CMK (cell line): ENCODE measurements at places on chromosomes 3 and 15.

DNA sequence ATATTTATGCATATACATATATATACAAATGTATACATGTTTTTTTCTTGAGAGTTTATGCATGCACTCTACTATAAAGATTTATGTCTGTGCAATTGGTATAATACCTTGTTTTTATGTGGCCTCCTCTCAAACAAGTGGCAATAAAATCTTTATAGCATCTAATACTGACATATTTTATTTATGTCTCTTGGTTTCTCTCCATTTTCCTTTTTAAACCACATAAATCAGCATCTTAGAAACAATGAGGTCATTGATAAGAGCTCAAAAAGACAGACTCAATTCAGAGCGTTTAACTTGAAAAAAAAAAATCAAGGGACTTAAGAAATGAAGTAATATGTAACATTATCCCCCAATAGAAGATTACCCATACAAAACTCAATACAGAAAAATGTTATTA, 1442.2 kb upstream of the ALCAM start:
- DNase-seq = no peak

DNA sequence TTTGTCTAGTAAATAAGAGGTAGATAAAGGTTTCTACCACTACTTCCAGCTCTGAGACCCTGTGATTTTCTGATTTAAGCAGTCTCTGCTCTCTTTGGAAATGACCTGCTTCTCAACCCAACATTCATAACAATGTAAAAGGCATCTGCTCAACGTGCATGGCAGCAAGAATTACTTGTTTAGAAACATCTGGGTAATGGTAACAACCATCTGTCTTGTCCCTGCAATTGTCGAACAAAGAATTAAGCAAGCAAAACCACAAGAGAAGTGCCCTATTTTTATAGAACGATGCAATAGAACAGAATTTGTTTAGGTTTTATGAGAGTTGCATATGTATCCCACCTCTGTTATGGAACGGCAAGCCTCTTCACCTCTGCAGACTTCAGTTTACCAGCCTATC, 7.1 kb upstream of the FSIP1 start:
- no peak for DNase-seq

- DNase-seq = no peak
Observed at GRCh38 chr15:68725736-68726135, 95.0 kb downstream of the ANP32A start.

DNA sequence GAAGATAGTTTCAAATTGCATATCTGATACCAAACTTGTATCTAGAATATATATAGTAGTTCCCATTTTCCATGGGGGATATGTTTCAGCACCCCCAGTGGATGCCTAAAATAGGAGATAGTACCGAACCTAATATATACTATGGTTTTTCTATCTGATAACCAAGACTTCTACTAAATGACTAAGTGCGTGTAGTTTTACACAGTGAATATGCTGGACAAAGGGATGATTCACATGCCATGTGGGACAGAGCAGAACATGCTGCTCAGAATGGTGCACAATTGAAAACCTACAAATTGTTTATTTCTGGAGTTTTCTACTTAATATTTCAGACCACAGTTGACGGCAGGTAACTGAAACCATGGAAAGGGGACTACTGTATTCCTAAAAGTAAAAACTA, 73.4 kb upstream of the TP63 start:
- no peak for DNase-seq

DNA sequence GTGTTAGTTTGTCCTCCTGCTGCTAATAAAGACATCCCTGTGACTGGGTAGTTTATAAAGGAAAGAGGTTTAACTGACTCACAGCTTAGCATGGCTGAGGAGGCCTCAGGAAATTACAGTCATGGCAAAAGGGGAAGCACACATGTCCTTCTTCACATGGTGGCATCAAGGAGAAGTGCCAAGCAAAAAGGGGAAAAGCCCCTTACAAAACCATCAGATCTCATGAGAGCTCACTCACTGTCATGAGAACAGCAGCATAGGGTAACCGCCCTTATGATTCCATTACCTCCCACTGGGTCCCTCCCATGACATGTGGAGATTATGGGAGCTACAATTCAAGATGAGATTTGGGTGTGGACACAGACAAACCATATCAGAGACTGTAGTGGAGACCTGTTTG, 27.0 kb downstream of the TM2D3 start:
- DNase-seq = no peak

DNA sequence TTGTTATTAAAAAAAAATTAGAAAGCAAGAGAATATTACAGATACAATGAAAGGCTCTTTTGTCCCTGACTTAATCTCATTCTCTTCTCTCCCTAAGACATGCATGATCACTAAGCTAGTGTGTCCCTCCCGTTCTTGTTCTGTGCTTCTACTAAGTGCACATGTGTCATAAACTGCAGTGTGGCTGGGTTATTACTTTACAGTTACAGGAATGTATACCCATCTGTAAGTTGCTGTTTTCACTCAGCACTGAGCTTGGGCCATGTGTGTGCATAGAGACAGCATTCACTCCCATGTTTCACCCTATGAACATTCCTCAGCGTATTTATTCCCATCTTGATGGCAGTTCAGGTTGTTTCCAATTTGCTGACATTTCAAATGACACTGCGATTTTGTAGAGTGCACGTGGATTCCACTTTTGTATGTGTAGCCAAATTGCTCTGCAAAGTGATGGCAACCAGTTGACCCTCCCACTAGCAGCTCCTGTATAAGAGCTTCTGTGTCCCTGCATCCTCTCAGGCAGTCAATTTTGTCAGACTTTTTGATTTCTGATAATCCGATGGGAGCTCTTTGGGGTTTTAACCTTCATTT, 145.8 kb upstream of the UBE2E1 start:
- no peak for DNase-seq

GRCh38 chr3:187832202-187832601, 86.9 kb upstream of the BCL6 start:
- no peak for DNase-seq

- DNase-seq = no peak
Observed at GRCh38 chr3:125105116-125105515, 49.3 kb upstream of the HEG1 start.

DNA sequence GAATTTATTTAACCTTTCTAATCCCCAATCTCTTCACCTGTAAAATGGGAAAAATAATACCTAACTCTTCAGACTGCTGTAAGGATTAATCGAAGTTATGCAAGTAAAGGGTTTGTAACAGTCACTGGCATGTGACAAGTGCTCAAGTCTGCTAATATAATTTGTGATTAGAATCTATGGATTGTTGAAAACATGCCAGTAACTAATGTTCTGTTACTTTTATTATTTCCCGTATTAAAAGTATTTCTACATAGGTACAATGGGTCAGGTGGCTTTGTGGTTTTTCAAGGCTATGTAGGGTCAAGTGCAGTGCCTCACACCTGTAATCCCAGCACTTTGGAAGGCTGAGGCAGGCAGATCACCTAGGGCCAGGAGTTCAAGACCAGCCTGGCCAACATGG, 29.4 kb downstream of the ULK4 start:
- DNase-seq = no peak

GRCh38 chr15:58980351-58980939, 7.0 kb upstream of the RNF111 start:
- DNase-seq = no peak

DNA sequence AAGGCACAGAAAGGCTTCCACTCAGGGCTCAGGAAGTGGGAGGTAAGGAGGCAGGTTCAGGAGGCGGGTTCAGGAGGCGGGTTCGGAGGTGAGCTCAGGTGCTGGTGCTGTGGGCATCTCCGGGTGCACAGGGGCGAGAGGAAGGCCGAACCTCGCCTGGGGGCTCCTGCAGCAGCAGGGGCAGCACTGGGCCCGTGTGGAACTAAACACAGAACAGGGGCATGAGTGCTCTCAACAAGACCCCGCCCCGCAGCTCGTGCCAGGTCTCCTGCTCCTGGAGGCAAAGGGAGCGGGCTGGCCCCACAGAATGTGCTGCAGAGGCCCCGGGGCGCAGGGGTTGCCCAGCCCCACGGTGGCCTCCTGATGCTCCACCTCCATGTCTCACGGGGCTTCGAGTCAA, 13.7 kb downstream of the ZDHHC19 start:
- DNase-seq = no peak

DNA sequence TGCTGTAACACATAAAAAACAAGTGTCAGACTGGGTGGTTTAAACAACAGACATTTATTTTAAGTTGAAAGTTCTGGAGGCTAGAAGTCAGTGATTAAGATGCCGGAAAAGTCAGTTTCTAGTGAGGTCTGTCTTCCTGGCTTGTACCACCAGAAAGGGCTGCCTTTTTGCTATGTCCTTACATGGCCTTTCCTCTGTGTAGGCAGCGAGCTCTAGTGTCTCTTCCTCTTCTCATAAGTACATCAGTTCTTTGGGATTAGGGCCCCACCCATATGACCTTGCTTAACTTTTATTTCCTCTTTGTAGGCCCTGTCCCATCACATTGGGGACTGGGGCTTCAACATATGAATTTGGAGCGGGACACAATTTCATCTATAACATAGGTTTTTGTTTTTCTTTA, 128.0 kb downstream of the BBX start:
- no peak for DNase-seq

DNA sequence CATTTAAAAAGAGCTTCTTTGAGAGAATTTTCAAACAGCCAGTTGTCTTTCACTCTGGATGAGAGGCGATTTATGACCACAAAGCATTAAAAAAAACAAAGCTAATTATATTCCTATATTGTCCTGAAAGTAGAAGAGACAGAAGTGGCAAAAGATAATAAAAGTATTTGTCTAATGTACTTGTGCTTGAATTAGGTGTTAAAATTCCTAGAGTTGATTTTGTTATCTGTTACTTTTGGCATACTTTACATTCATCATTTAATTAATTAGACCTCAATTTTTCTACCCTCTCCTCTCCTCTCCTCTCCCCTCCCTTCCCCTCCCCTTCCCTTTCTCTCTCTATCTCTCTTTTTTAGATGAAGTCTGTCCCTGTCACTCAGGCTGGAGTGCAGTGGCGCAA, 635.1 kb upstream of the ZNF385D start:
- no peak for DNase-seq

DNA sequence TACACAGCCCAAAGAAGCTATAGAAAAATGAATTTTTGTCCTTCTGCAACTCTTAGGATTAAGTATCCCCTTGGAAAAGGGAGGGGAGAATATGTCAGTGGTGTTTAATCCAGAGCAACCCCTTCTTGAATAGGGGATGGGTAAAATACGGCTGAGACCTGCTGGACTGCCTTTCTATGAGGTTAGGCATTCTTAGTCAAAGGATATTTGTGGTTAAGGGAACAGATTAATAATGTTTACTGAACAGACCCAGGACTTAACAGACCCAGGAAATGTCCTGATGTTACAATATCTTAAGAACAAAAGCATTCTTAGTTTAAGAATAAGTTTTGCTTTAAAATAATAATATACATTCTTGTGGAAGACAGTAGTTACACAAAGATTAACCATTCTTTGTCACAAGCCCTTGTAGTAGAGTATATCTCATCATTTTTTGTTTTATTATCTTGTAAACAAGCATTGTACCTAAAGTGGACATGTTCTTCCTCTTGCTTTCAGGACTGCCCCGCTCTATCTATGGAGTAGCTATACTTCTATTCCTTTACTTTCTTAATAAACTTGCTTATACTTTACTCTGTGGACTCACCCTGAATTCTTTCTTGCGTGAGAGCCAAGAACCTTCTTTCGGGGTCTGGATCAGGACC, 43.8 kb upstream of the B3GALNT1 start:
- DNase-seq = no peak

DNA sequence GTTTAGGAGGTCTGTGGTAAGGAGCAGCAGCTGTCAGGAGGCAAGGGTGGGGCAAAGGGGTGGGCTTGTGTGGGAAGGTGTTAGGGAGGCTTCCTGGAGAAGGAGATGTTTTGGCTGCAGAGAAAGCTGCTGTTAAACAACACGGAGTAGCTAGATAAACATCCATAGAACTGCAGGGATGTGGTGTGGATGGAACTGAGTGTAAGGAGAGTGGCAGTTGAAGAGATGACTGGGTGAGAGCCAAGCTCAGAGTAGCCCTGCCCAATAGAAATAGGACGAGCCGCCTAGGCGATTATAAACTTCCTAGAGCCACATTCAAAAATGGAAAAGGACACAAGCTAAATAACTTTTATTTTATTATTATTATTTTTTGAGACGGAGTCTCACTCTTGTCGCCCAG, 19.9 kb downstream of the RPLP1 start:
- no peak for DNase-seq

- no peak for DNase-seq
Observed at GRCh38 chr15:60745469-60746061, 266.6 kb upstream of the ICE2 start.

- DNase-seq = no peak
Observed at GRCh38 chr3:99896482-99896881, 78.8 kb downstream of the CMSS1 start.

DNA sequence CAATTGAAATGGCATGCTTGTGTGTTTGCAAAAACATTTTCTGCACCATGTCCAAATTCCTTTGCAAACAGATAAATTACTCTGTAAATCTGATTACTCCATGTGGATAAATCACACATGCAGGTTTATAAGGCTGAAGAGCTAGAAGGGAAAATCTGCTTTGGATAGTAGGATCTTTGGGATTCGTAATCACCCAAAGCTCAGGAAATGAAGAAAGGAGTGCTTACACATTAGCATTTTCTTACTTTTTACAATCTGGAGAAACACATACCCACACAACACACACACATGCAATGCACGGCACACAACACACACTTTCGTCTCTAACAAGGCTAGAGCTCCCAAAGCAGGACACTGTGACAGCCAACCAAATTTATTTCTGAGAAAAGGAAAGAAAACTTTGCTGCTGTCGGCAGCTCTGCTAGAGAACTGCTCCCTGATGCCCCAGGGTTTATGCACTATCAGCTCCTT, 2.1 kb downstream of the LSAMP start:
- no peak for DNase-seq

GRCh38 chr3:176789947-176790346, 407.3 kb downstream of the TBL1XR1 start:
- no peak for DNase-seq

DNA sequence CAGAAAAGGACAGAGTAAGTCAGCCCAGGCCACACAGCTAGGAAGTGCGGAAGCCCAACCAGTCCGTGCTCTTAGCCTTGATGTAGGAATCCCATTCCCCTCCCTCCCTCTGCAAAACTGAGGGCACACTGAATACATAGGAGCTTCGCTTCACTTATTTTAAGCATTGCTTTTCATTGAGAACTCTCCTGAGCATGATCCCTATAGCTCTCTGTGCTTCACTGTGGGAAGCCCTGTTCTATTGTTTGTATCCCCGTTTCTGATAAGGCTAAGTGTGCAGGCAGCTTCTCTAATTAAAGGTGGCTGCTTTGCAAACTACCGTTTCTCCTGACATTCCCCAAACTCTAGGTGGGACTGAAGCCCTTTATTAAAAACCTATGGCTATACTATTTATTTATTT, 29.9 kb downstream of the IL5RA start:
- no peak for DNase-seq

DNA sequence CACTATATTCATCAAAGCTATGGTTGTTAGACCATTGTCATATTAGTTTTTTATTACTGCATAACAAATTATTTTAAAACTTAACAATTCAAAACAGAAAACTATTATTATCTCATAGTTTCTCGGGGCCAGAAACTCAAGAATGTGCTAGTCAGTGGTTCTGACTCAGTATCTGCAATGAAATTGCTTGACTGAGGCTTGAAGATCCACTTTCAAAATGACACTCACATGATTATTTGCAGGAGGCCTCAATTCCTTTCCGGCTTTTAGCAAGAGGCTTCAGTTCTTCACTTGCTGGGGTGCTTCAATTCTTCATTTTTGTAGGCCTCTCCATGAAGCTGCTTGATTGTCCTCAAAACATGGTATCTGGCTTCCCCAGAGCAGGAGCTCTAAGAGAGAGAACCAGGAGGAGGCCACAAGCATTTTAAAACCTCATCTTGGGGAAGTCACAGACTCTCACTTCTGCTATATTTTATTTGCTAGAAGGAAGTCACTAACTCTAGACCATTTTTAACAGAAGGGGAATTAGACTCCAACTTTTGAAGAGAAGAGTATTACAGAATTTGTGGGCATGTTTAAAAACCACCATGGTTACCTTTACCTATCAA, 383.7 kb downstream of the MFSD1 start:
- DNase-seq = no peak
